ENCODE measurements at places on chromosomes 13 and 19.

GRCh38 chr19:17475541-17476115 lies 5.3 kb downstream of the SLC27A1 start:
- no peak for DNase-seq

GRCh38 chr13:52851137-52851962 lies 2.9 kb upstream of the PCDH8 start:
- DNase-seq, result no peak

DNA sequence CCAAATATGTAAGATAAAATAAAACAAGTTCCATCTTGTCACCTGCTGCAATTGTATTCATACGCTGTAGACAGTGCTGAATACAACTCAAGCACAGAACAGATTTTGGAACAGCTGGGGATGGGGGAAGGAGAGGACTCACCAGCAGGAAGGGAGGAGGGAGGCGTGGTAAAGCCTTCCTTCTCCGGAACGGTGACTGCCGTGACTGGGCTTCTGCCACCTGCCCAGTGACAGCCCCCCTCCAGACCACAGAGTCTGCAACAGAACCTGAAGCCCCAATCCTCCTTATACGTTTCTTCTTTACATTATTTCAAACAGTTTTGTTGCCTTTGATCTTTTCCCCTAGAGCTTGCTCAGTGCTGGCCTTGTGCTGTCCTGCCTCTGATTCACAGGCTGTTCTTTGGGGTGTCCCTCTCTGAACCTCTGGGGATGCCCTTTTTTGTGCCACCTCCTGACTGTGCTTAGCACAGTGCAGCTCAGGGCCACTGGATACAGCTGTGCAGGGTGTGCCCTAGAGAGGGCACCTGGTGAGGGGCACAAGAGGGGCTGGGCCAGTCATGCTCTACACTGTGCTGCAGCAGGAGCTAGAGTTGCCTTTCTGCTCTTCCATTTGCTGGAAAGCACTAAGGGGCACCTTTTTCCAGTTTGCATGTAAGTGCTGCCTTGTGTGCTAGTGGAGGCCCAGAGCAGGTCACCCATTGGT lies 213.0 kb downstream of the ZIC5 start:
- no peak for DNase-seq

- DNase-seq, result no peak
Measured at GRCh38 chr19:13937479-13938300, 527 bp downstream of the PODNL1 start.

- DNase-seq, result no peak
Measured at GRCh38 chr13:62643007-62643483, 1227.4 kb upstream of the PCDH20 start.

- no peak for DNase-seq
Measured at GRCh38 chr19:36508325-36508724, 19.0 kb upstream of the ZNF566 start.

DNA sequence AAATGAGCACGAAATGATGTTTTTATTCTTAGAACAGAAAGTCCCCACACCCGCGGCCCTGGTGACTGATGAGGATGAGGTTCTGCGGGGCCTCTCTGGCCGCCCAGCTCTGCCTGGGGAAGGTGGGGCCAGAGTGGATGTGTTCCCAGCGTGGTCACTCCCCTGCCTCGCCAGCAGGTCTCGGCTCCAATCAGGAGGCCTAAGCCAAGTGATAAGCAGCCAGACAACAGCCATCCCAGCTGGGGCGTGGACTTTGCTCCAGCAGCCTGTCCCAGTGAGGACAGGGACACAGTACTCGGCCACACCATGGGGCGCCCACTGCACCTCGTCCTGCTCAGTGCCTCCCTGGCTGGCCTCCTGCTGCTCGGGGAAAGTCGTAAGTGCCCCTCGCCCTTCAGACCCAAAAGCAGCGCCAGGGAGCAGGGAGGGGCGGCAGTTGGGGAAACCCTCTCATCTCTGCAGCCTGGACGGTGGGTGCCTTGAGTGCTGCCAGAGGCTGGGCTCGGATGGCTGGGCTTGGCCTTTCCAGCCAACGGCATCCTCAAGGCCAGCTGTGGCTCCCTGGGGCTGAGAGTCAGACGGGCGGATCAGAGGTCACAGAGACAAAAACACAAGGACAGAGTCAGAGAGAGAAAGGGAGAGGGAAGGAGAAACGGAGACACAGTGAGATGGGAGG lies at the start of gene F10:
Gene F10, plus strand, starts transcription at position 250 of the 676 bp plus-strand sequence. Its CDS starts 57 bp downstream, at position 307.
- peak; percentile 68 for DNase-seq

- no peak for DNase-seq
Measured at GRCh38 chr19:7540761-7541474, 5.4 kb downstream of the PNPLA6 start.

DNA sequence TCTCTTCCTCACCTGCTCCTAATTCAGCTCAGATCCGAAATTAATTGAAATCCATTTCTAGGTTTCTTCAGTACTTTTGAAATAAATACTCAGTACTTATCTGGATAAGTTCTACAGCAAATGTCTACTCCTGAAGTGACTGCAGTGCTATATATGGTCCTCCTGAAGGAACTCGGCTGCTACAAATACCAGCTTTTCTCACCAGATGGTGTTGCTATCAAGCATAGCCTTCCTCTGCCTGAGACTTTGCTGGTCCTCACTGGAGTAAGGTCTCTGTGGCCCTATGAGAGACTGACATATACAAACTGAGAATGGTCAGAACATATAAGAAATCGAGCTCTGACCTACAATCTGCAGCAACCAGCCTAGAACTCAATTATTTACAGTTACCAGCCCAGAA lies 161.6 kb downstream of the NDFIP2 start:
- no peak for DNase-seq

DNA sequence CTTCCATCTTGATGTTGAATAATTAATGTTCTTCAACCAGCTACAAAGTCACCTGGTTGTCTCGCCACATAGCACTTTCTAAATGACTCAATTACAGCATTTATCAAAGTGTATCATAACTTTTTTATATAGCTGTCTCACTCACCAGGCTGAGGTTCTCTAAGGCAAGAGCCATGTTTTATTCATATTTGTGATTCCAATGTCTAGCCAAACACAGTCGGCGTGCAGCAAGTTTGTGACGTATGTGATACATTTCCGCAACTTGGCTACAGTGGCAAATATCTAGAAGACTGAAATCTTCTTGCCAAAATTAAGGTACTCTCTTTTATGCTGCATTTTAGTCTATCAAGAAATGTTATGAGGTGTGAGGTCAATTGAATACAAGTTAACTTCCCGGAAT lies 94.2 kb upstream of the WASF3 start:
- no peak for DNase-seq

- no peak for DNase-seq
Measured at GRCh38 chr19:1860042-1860775, 3.2 kb downstream of the KLF16 start.

GRCh38 chr13:81283062-81283461 lies 942.1 kb upstream of the SPRY2 start:
- DNase-seq, result no peak

DNA sequence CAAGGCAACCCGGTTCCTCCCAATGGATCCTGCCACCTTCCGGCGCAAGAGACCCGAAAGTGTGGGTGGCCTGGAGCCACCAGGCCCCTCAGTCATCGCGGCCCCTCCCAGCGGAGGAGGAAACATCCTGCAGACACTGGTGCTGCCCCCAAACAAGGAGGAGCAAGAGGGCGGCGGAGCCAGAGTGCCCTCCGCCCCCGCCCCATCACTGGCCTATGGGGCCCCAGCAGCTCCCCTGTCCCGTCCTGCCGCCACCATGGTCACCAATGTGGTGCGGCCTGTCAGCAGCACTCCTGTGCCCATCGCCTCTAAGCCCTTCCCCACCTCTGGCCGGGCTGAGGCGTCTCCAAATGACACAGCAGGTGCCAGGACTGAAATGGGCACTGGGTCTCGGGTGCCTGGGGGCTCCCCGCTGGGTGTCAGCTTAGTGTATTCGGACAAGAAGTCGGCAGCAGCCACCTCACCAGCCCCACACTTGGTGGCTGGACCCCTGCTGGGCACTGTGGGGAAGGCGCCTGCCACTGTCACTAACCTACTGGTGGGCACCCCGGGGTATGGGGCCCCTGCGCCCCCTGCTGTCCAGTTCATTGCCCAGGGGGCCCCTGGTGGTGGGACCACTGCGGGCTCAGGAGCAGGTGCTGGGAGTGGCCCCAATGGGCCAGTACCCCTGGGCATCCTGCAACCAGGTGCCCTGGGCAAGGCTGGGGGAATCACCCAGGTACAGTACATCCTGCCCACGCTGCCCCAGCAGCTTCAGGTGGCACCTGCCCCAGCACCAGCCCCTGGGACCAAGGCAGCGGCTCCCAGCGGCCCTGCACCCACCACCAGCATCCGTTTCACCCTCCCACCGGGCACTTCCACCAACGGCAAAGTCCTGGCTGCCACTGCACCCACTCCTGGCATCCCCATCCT lies 11.2 kb upstream of the PRR19 start:
- DNase-seq, result no peak

- no peak for DNase-seq
Measured at GRCh38 chr19:11278670-11279069, 16.3 kb upstream of the DOCK6 start.

DNA sequence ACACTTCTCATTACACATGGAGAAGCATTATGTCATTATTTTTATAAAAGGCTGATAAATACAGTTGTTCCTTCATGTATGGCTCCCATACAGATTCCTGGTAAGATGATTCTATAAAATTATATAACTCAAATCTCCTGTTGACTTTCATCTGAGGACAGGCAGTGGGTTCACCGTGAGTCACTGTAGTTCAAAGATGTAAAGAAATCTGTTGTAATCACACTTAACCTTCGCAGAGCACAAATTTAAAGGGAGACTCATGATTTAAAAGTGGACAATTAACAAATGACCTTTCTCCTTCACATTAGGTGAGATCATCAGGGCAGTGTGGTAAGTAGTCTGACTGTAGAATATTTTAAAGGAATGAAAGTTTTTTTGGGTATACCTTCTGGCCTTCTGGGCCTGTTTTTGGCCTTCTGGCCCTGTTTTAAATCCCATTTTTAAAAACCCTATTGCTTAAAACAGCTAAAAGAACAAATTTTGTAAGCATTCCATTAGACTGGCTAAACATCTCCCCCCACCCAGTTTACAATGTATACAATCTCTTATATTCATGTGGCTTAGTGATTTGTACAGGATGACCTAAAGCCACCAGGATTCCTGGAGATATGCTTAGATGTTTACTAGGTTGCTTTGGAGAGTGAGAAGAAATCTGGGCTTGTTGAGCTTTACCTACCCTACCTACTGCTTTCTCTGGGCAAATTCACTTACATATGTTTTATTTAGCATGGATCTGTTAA lies 171.2 kb downstream of the ITGBL1 start:
- DNase-seq, result no peak

DNA sequence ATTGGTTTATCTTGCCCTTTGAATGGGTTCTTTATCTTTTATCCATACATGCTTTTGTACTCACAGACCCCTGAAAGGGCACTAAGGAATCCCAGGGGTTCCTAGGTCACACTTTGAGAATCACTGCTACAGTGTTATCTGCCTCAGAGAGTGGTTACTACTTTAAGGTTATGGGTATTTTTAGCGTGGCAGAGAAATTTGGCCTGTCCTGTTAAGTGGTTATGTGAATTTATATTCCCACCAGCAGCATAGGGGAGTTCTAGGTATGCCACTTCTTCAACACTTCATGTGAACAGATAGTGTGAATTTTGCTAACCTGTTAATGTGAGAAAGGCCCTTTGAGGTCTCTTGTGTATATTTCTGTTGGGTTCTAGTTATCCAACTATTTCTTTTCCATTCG lies 75.7 kb downstream of the DNAJC3 start:
- no peak for DNase-seq

DNA sequence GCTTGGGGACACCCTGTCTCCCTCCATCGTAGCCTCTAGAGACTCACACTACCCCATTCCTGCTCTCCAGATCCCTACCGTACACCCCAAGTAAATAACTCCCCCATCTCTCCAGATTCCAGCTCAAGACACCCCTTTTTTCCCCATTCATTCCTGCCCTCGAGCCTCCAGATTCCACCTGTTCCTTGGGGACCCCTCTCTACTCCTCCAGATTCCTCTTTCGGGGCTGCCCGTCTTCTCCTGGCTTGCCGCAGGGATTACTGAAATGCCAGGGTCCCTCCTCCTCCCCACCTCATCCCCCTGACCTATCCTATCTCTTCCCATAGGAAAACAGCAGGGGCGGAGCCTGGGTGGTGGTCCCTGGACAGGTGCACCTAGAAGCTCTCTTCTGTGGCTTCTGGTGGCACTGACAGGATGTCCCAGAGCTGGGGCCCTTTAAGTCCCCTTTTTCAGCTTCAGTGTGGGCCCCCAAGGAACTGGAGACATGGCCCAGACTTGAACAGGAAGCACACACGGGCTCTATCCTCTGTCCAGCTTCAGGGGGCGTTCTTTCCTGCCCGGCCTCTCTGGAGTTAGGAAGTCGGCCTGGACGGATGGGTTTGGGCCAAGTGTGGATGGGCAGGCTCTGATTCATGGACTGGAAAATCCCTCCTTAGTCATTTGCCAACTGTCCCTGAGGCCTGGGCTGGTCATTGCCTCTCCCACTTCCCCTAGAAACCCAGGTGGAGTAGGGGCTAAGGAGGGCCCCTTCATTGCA lies 1.2 kb downstream of the ZSWIM4 start:
- peak; percentile 86 for DNase-seq

DNA sequence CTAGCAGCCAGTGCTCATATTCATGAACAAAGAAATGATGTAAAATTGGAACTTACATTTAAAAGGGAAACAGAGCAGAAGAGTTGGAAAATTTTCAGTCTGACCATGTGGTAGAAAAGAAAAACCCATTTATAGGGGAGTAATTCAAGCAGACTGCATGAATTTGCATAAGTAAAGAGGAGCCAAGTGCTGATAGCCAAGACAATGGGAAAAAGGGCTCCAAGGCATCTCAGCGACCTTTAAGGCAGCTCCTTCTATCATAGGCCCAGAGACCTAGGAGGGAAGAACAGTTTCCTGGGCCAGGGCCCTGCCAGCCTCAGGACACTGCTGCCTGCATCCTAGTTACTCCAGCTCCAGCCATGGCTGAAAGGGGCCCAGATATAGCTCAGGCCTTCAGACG lies 7.5 kb downstream of the DNAJC3 start:
- no peak for DNase-seq

GRCh38 chr13:67308004-67308772 lies 78.1 kb upstream of the PCDH9 start:
- no peak for DNase-seq

GRCh38 chr13:47277774-47278173 lies 380.9 kb upstream of the HTR2A start:
- no peak for DNase-seq

DNA sequence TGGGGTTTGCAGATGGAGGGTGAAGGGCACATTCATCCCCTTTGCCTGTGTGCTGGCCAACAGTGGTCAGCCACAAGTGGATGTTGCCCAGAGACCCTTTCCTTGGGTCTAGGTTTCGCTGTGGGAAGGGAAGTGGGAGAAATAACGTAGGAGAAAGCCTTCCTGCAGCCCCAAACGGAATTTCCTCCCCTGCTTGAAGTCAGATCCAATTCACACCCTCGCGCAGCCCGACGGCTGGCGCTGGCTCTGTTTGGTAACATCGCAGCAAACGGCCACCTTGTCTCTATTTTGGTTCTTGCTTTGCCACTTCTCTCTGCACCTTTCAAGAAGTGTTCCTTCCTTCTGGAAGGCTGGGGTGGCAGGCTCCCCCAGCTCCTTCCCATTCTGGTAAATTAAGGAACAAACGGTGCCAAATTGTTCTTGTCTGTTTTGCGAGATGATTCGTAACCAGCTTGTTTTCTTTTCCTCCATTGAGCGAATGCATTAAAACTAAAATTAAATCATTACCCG lies 45.4 kb downstream of the CHST8 start:
- no peak for DNase-seq

All from AG09319 (cell line).